ENCODE measurements at places on chromosomes 5 and 9.
A peak's percentile ranks its signal among the peaks of the same experiment; 100 is the strongest.

DNA sequence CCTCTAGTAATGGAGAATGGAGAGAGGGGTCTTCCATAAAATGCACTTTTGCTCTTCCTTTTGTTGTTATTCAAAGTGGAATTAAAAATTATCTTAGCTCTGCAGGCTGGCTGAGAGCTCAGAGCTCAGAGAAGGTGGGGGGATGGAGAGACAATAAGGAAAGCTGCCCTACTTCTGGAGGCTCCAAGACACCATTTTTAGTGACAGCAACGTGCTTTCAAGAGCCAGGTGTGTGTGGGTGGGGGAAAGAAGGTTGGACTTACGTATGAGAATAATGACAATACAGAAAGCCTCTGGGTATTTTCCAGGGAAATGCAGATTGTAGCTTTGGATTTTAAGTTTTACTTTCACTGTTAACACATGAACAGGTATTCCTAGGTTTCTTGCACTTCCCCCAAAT, 173.9 kb downstream of the TRPM3 start:
- H3K4me1 ChIP-seq: no peaks in the 10 kb centered on the region
- H3K27ac ChIP-seq: no peak overlapping the region
- no peak for DNase-seq
- no peaks in the 10 kb centered on the region for H3K36me3 ChIP-seq
- no peak overlapping the region for H3K4me3 ChIP-seq

DNA sequence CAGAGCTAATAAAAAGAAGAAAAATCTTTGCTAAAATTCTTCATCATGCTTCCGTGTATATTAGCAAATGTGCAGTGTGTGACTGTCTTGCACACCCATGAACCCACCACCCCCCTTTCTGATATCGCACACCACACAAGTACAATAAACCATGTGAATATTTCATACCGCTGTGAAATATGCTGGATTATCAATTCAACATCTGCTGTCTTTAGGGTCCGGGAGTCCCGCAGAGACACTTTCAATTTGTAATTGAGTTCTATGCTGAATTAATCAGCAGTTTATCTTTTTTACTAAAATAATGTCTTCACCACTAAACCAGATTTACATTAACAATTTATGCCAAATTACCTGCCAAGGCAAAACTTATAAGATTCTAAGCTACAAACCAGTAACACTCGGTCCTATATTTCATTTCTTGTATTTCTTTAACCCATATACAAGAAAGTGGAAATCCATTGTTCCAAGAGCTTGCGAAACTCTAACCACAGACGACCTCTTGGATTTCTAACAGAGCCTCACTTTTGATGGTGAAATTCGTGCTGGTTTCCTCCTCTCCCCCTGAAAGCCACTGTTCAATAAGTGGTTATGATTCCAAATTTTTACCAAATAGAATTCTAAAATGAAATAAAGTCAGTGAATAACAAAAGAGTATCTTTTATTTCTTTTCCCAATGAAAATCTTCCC, 44.2 kb downstream of the PSMB7 start:
- no peak overlapping the region for H3K4me3 ChIP-seq
- no peaks in the 10 kb centered on the region for H3K27me3 ChIP-seq
- no peak overlapping the region for H3K27ac ChIP-seq
- no peaks in the 10 kb centered on the region for H3K4me1 ChIP-seq
- DNase-seq: no peak
- H3K36me3 ChIP-seq: no peaks in the 10 kb centered on the region

- no peak overlapping the region for H3K27ac ChIP-seq
- H3K4me3 ChIP-seq: no peak overlapping the region
Observed at GRCh38 chr5:56561-57290, 35.2 kb upstream of the PLEKHG4B start.

DNA sequence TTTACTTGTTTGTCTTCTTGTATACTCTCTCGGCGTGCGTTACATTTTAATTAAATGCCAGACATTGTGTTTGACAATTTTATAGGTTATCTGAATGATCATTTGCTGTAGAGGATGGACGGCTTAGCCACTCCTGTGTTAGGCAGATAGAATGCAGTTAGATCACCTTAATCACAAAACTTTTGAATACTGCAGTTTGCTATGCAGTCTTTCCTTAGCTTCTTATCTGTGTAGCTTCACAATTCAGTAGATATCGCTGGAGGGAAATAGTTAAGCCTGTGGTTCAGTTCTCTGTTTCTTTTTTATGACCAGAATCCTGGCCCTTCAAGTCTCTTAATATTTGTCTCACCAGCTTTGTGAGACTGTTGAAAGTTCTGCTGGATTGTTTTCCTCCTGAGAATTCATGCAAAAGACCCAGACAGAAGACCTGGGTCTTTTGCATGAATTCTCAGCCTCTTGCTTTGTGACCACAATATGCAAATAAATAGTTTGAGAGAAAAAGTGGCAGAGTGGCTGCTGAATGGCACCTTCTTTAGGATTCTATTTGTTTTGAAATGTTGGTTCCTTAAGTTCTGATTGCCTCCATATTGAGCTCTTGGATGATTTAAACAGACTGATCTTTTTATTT, 40.2 kb downstream of the RASA1 start:
- peak overlapping the region; percentile 9 for H3K4me3 ChIP-seq
- DNase-seq: peak; percentile 59
- H3K36me3 ChIP-seq: peaks cover 19% of the 10 kb centered on the region
- H3K4me1 ChIP-seq: peaks cover 10% of the 10 kb centered on the region
- no peak overlapping the region for H3K27ac ChIP-seq
- no peaks in the 10 kb centered on the region for H3K27me3 ChIP-seq

GRCh38 chr5:43316421-43316820, 3.2 kb upstream of the HMGCS1 start:
- no peak for DNase-seq
- no peak overlapping the region for H3K27ac ChIP-seq
- H3K36me3 ChIP-seq: no peaks in the 10 kb centered on the region
- H3K27me3 ChIP-seq: no peaks in the 10 kb centered on the region
- H3K4me3 ChIP-seq: no peak overlapping the region

- DNase-seq: no peak
- H3K27me3 ChIP-seq: no peaks in the 10 kb centered on the region
- H3K4me3 ChIP-seq: no peak overlapping the region
- H3K4me1 ChIP-seq: no peaks in the 10 kb centered on the region
- no peak overlapping the region for H3K27ac ChIP-seq
Observed at GRCh38 chr5:98328015-98328414, 445.4 kb upstream of the RGMB start.

GRCh38 chr9:136882109-136882946, 4.0 kb upstream of the TRAF2 start:
- DNase-seq: peak; percentile 82
- peak overlapping the region; percentile 72 for H3K27ac ChIP-seq
- H3K36me3 ChIP-seq: no peaks in the 10 kb centered on the region
- H3K27me3 ChIP-seq: no peaks in the 10 kb centered on the region

GRCh38 chr5:34736445-34737115, 80.5 kb downstream of the RAI14 start:
- H3K4me3 ChIP-seq: no peak overlapping the region
- DNase-seq: no peak
- no peaks in the 10 kb centered on the region for H3K27me3 ChIP-seq
- H3K27ac ChIP-seq: no peak overlapping the region
- H3K36me3 ChIP-seq: no peaks in the 10 kb centered on the region

DNA sequence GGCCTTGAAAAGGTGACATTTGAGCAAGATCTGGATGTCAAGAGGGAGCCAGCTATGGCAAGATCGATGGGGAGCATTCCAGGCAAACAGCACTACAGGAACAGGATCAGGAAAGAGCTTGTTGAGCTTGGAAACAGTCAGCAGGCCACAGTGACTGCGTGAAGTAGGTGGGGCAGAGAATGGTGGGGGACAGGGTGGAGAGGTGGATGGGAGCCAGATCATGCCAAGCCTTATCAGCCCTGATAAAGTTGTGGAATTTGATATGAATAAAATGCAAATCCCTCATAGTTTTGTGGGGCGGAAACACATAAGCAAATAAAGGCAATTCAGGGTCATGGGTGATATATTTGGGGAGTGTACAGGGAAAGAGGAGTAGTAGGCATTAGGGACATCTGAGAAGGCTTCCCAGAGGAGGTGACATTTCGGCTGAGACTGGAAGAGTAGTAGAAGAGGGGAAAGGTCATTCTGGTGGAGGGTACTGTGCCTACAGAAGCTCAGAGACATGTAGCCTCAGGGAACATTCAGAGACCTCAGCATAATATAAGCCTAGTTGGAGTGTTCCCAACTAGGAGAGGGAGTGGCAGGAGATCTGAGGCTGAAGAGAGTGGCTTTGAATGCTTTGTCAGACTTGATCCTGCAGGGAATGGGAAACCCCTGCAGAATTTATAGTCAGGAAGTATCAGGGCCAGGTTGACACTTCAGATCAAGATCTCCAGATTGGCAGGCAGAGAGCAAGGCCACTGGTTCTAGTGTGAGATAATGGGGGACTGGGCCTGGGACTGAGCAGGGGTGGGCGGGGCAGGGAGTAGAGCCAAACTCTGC, 9.7 kb upstream of the CYSTM1 start:
- no peak for DNase-seq
- H3K36me3 ChIP-seq: no peaks in the 10 kb centered on the region
- H3K27me3 ChIP-seq: no peaks in the 10 kb centered on the region

- H3K4me1 ChIP-seq: no peaks in the 10 kb centered on the region
- no peak overlapping the region for H3K27ac ChIP-seq
- no peak overlapping the region for H3K4me3 ChIP-seq
- DNase-seq: no peak
Observed at GRCh38 chr5:35182910-35183535, 47.3 kb downstream of the PRLR start.

DNA sequence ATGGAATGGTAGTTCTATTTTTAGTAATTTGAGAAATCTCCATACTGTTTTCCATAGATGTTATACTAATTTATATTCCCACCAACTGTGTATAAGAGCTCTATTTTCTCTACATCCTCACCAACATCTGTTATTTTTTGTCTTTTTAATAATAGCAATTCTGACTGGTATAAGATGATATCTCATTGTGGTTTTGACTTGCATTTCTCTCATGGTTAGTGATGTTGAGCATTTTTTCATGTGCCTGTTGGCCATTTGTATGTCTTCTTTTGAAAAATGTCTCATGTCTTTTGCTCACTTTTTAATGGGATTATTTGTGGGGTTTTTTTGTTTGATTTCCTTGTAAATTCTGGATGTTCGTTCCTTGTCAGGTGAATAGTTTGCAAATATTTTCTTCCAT, 154.4 kb downstream of the ZSWIM6 start:
- peaks cover 3% of the 10 kb centered on the region for H3K36me3 ChIP-seq
- H3K27me3 ChIP-seq: no peaks in the 10 kb centered on the region
- no peak overlapping the region for H3K27ac ChIP-seq
- no peak for DNase-seq
- H3K4me1 ChIP-seq: no peaks in the 10 kb centered on the region

- H3K4me1 ChIP-seq: no peaks in the 10 kb centered on the region
- no peak for DNase-seq
- H3K27ac ChIP-seq: no peak overlapping the region
- H3K4me3 ChIP-seq: no peak overlapping the region
- no peaks in the 10 kb centered on the region for H3K36me3 ChIP-seq
- no peaks in the 10 kb centered on the region for H3K27me3 ChIP-seq
Observed at GRCh38 chr5:43210570-43210969, 18.5 kb downstream of the NIM1K start.
